ENCODE measurements at places on chromosomes 12 and 14.

- DNase-seq = no peak
Measured at GRCh38 chr12:15928346-15928745, 17.2 kb downstream of the DERA start.

DNA sequence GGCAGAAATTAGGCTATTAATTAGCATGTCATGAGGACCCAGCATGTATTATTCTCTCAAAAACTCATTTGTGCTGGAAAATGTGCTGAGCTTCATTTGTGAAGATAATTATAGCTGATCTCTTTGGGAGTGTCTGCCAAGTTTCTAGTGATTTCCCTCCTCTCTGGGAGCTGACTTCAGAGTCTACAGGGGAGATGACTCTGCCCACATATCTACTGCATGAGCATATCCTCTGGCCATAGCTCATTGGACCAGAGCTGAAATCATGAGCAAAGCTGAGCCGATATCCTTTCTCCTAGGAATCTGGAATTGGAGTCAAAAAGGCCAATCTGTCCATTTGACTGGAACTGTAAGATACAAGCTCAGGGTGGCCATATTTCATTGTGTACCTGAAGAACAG, 5.9 kb downstream of the CCDC198 start:
- DNase-seq = no peak

DNA sequence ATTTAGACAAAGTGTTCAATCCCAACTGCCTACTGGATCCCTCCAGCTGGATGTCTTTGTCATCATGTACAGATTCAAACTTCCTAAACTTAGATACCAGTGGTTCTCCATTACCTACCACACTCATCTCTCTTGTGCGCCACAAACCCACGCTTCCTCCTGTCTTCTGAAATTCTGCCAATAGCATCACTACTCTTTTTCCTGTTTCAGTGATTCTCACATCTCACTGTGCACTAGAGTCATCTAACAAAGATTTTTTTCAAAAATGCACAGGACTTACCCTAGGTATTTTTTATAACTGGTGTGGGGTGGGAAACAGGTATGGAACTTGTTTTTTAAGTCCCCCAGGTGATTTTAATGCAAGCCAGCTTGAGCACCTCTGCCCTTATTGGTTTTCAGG, 5.9 kb downstream of the PSMB5 start:
- DNase-seq = no peak

DNA sequence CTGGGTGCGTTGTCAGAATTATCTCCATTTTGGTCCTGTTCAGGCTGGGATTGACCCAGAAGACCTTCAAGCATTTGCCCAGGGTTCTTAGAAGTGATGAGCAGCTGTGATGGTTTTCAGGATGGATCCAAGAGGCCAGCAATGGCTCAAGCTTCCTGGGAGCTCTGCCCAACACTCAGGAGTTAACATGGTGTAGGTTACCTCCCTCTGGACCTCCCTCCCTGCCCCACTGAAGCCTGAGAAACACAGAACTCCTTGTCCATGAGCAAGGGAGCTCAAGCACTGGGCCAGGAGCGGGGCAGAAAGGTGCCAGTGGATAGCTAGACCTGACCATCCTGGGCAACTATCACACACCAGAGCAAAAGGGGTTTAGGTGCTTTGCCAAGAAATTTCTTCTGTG, 148.4 kb upstream of the FKBP4 start:
- no peak for DNase-seq

DNA sequence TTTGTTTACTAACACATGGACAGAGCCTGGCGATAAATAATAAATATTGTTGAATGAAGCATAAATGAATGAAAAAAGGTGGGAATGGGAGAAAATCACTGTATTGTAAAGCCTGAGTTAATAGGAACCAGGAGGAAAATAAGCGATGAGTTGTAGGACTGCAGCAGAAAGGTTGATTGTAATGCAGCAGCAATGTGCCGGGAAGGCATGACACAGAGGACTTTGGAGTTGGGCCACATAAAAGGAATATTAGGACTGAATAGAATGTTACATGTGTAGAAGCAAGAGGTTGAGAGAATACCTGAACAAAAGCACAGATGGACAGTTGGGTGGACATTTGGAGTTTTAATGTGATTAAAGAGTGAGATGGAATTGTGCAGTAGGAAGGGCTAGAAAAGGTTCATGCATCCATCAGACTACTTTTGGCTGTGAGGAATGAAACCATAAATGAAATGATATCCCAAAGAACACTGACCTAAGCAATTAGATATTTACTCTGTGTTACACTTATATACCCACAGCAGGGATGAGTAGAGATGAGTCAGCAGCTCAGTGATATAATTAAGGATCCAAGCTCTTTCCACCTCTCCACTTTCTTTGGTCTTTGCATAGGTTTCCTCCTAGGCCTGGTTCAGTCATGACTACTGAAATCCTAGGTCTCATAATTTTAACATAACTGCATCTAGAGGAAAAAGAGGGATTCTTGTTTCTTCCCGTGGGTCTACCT, 55.4 kb downstream of the CCER1 start:
- DNase-seq = no peak

- no peak for DNase-seq
Measured at GRCh38 chr12:20436316-20436715, 68.0 kb downstream of the PDE3A start.

DNA sequence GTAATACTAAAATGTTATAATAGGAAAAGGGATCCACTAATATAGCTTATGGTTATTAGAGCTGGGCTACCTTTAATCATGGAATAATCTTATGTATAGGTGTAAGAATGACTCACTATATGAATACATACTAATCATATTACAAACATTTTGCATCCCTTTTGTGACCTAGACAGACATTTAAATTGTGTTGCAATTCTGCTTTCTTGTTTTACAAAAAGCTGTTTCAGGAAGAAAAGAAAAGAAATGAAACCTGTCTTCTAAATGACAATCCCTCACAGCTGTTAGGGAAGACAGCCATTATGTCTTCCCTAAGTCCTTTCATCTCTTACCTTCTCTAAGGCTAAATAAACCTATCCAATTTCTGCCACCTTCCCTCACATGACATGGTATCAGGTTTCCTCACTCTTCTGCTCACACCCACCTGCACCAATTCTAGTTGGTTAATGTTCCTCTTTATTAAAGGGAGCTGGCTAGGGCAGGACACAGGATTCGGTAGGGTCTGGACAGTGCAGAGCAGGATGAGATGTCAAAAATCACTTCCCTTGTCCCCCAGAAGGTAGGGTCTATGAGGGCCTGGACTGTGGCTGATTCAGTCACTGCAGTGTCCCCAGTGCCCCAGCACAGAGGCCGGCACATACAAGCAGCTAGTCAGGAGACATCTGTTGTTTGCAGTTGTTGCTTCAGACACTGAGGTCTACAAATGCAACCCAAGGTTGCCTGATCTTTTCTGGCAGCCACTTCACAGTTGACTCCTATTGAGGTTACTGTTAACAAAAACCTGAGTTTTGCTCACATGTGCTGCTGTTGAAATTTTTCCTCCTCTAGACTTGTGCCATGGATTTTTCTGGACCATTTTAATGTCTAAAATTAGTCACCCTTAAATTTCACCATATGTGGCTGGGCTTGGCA, 3.7 kb downstream of the DHRS7 start:
- no peak for DNase-seq

- peak; percentile 71 for DNase-seq
Measured at GRCh38 chr12:27332714-27333402, at the start of gene BMAL2. Gene BMAL2, plus strand, starts transcription at chr12:27332836. Its CDS starts 237 bp downstream, at chr12:27333073.

DNA sequence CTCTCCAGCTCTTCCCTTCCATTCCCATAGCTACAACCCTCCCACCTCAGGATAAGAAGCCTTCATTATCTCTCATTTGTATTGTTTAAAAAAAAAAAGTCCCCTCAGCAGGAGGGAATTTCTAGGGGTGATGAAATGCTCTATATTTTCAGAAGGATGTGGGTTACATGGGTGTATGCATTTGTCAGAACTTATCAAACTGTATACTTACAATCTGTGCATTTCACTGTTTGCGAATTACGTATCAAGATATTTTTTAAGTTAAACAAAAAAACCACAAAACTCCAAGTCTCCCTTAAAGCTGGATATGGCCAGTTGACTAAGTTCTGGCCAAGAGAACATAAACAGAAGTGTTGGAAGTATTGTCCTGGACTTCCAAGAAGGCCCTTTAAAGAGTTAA, 2.0 kb upstream of the FKBP11 start:
- no peak for DNase-seq

DNA sequence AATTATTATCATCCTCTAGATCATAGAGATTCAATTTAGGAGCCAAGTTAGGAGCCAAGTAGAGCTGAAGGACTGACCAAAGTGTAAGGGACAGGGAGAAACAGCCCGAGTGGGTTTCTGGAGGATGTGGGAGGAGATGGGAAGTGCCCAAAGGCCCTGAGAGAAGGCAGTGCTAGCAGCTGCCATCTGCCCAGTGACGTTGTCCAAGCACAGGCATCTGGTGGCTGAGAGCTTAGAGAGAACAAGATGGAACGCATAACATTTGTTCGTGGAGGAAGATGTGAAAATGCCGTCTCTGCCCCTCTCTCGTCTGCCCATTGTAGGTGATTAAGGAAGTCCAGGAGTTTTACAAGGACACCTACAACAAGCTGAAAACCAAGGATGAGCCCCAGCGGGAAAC, 34.7 kb downstream of the CD9 start:
- DNase-seq = no peak

DNA sequence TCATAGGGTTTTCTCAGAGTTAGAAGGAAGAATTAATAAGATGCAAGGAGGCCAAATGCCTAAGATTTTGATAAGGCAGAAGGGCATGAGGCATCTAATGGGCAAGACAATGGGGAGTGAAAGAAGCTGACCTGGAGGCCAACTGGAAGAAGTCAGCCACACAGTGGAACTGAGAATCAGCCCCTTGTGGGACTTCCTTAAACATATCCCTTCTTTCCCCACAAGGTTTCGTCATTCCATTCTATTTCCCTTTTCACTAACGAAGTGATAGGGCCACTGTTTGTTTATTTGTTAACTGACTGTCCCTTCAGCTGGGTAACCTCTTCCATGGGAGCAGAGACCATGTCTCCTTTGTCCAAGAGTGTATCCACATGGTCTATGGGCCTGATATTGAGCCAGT, 86.2 kb downstream of the HELB start:
- DNase-seq = no peak

DNA sequence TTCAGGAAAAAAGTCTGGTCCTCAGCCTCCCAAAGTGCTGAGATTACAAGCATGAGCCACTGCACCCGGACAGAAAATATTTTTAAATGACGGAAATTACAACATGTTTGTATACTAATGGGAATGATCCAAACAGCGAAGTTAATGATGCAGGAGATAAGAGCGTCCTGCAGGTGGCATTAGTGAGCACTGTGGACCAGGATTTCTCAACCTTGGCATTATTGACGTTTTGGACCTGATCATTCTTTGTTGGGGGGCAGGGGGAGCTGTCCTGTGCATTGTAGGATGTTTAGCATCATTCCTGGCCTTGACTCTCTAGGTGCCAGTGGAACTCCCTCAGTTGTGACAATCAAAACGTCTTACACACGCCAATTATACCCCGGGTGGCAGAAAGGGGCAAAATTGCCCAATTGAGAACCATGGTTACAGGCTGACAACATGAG, 34.1 kb downstream of the SCFD1 start:
- DNase-seq = peak; percentile 20

DNA sequence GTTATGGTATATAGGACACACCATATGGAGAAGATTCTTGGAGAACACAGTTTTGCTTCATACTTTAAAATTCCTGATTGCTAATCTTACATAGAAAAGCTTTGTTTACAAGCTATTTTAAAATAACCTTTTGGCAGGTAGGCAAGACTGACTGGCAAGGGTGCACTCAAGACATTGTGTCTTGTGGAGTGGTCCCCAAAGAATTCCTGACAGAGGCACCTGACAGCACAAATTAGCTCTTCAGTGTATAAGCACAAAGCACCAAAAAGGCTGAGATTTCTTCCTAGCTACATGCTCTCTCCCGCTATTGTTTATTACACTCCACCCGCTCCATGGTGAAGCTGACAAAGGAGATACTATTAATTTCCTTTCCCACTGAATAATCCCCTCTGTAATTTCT, 139.4 kb downstream of the MON2 start:
- no peak for DNase-seq

All from SK-N-DZ (cell line).